Large intestine (tissue), 12 donors: ENCODE measurements at places on chromosomes 6 and 20.

GRCh38 chr20:17559338-17559737 is 10.5 kb upstream of the DSTN start:
- no peak for DNase-seq

DNA sequence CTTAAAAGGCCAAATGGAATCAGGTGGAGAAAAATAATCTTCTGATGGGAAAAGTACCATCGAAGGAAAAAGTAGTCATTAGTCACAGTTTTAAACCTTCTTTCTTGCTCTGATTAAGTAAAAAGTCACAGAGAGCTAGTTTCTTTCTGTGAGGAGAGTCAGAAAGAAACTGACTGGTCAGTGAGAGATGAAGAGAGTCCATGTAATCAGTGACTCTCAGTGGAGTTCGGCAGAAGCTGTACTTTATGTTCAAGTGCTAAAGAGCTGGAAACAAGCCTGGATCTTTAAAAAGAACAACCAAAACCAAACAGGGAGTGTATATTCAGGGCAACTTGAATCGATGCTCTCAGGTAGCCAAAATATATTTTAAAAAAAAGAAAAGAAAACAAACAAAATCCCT is 44.5 kb downstream of the MDGA1 start:
- DNase-seq = no peak

- no peak for DNase-seq
Measured at GRCh38 chr6:3288711-3289663, 30.2 kb downstream of the PSMG4 start.

- DNase-seq = no peak
Measured at GRCh38 chr6:104689551-104690205, 170.0 kb downstream of the HACE1 start.

DNA sequence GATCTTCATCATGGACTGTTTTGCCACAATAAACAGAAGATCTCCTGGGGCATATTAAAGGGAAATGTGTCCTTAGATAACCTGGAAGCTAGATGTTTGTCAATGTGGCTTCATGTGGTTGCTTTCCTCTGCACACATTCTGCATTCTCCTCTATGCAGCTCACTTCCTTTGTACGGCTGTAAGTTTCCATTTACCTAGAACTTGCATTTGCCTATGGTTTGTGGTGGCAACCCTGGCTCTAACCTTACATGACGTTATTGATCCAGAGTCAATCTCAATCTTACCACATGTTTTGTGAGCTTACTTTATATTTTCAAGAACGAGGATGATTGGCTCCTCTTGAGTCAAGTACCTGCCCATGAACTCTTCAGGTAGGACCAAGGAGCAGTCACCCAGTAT is 863.1 kb downstream of the MAFB start:
- DNase-seq = no peak
